ENCODE measurements at places on chromosomes 2 and 18.

DNA sequence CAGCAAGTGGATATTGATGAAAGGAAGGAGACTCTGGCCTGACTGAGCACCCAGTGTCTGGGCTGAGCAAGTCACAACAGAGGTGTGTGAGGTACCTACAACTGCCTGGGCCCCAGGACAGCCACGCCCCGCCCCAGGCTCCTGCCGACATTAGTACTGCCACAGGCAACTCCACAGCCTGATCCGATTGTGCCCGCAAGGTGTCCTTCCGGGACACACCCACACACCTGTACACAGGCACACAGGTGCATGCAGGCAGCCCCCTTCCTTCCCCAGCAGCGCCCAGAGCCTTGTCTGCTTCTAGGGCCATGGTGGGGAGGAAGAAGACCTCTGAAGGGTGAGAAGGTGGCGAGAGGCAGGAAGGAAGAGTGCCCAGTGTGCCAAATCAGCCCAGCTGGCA lies 83.6 kb downstream of the TNS1 start:
- DNase-seq, result no peak

- DNase-seq, result no peak
Measured at GRCh38 chr2:96848264-96848663, 4.4 kb upstream of the ANKRD23 start.

DNA sequence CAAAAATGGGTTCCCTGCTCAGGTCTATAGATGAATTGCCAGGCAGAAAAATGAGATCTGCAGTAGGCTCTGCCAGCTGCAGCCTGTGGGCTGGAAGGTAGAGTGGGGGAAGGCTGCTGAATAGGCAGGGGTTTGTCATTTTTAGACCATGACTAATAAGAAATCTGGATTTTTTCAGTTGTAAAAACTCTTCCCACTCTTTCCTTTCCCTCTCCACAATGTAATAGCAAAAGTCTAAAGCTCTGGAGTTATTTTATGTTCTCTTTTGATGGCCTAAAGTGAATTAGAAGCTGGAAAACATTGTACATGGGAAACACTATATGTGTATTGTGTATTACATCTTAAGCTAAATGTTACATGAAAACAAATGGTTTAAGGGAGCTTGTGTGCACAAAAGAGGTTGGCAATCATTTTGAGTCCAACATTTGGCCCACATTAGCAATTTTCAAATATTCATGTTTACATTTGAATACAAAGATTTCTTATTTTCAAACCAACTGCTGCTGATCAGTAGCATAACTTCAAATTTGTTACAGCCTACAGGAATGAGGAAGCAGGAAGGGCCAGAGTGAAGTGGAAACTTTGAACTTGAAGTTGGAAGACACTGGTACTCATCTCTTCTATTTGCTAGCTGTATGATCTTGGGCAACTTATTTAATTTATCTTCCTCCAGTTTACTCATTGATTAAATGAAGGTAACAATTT lies 407.1 kb downstream of the SLC4A3 start:
- DNase-seq, result peak; percentile 54

DNA sequence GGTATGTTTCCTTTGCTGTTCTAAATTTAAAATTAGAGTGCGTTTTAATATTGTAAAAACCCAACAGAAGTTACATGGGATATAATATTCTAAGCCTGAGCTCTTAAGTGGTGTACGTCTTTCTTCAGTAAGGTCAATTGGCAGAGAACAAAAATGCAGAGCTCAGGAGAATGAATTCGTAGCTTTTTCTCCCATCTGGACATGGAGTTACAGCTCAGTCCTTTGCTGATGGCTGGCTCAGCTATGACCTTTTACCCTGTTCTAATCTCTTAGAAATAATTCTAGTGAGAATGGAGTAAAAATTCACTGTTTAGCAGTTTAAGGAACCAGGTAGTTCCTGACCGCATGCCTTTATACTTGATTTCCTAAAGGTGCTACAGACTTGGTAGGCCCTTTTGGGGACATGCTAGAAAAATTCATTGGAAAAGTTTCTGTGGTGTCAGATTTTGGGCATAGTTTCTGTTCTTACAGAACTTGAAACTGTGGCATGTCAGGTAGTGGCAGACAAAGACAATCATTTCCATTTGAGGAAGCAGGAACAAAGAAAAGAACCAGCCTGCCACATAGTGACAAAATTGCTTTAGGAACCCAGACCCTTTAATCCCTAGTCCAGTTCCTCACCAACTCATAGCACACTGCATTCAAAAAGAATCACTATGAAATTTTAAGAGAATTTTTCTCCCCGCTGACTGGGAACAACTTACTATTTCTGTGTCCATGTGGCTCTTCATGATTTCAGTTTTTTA lies 566.8 kb upstream of the ZNF804A start:
- no peak for DNase-seq

DNA sequence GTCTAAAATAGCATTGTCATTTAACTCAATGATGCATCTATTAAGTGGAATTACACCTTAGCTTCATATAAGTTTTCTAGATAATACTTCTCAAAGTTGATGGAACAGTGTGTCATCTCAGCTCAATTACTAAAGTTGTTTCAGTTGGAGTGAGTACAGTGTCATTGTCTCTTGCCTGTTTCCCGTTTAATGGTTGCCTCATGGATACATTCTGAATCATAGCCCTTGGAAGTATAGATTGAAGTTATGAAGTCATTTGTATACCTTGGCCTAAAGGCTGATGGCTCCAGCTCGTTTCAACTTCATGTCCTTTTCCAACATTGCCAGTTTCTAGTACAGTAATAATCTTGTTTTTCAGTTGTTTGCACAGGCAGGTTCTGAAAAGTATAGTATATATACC lies 130.5 kb upstream of the NOSTRIN start:
- no peak for DNase-seq

- no peak for DNase-seq
Measured at GRCh38 chr2:171432969-171433762, 624 bp downstream of the METTL8 start.

DNA sequence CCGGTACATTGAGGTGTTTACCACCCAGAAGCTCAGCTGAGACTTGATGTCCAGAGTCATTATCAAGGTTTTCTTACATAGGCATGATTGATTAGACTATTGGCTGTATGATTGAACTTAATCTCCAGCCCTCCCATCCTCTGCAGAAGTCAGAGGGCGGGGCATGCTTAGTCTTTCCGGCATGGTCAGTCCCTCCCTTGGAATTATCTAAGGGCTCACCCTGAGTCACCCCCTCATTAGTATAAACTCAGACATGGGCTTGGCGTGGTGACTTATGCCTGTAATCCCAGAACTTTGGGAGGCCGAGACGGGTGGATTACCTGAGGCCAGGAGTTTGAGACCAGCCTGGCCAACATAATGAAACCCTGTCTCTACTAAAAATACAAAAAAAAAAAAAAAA lies 243.9 kb downstream of the VAPA start:
- no peak for DNase-seq

DNA sequence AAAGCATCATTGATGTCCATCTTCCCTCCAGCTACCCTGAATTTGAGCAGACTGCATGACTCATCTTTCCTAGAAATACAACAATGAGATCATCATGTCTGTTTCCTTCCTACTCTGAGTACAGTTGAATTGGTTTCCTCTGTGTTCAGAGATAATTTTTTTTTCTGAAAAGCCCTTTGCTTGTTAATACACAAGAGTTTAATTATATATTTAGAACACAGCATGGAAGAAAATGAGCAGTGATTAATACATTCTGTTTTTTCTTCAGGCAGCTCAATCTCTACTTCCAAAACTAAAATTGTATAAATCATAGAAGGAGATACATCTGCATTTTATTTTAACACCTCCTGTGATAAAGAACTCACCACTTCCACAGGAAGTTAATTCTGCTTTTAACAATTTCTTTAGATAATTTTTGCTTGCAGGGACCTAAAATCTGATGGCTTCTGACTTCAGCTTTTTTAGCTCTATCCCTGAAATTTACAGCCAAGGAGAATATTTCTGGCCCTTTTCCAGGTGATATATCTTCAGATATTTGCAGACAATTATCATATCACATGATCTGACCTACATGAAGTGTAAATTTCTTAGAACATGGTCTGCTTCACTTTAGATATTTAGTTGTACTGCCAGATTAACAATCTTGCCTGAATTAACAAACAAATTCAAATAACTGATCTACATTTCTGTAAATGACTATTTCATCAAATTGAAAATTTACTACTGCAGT lies 249.0 kb downstream of the TRIB2 start:
- DNase-seq, result no peak

DNA sequence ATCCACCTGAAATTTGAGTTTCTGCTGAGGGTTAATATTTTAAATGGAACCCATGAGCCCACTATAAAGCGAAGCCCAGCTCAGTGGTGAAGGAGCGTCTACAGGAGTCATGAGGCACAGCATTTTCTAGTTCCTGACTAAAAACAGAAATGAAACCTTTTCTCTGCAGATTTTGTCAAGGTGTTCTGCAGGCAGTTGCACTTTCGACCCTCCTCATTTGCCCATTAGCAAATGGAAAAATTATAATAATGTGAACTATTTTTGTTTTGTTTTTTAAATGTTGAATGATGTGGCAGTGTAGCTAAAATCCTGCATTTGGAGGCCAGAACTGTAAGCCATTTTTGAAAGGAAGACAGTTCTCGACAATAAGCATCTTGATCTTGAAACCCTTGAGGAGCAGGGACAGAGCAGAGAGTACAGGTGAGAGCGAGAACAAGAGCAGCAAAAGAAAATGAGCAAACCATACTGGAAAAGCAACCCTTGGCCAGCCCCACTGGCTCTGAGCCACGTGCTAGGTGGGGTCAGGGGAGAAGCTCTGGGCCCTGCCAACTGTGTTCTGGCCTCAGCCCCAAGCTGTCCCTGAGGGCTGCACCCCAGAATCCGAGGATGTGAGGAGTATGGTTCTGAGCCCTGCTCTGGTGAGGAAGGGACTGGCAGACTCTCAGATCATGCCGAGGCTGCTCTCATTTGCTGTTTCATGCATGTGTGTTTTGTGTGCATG lies 26.4 kb upstream of the COPS8 start:
- DNase-seq, result no peak

DNA sequence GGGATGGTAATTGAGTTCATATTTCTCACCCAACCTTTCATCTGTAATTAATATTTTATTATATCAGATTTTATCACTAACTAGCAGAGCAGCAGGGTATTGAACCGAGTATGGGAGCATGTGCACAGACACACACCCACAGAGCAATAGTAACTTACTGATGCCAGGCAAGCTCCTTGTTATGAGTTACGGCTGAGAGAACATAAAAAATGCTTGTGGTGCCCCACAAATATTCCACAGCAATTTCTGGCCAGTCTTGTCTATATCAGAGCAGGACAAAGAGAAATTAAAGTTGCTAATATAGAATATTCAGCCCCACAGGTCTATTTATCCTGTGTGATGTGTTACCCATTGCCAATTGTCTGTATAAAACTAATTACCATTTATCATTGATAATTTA lies 501.8 kb upstream of the RAB12 start:
- no peak for DNase-seq

Measured in dorsolateral prefrontal cortex (tissue), 122 donors.